ENCODE measurements at places on chromosomes 1 and 21.

- DNase-seq, result no peak
These were observed 282 bp downstream of the RSPH1 start for GRCh38 chr21:42495765-42496119.

DNA sequence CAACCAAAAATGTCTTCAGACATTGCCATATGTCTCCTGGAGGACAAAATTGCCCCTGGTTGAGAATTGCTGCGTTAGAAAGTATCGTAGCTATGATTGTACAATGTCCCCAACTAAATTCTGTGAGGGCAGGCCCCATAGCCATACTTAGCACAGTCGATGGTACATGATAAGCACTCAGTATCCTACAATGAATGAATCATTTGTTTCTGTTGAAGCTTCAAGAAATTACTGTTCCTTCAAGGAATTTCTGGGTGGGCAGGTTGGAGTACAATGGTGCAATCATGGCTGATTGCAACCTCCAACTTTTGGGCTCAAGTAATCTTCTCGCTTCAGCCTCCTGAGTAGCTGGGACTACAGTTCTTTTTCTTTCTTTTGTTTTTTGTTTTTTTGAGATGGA lies 4.7 kb downstream of the CAP1 start:
- DNase-seq, result no peak

GRCh38 chr1:243595527-243596210 lies 254.4 kb downstream of the AKT3 start:
- DNase-seq, result no peak

GRCh38 chr1:19938472-19938871 lies 15.1 kb upstream of the PLA2G2E start:
- no peak for DNase-seq

- no peak for DNase-seq
These were observed 154.0 kb upstream of the C1orf87 start for GRCh38 chr1:60227601-60228000.
